Fibroblast of skin of abdomen (primary cell): ENCODE measurements at places on chromosomes 6 and 20.

DNA sequence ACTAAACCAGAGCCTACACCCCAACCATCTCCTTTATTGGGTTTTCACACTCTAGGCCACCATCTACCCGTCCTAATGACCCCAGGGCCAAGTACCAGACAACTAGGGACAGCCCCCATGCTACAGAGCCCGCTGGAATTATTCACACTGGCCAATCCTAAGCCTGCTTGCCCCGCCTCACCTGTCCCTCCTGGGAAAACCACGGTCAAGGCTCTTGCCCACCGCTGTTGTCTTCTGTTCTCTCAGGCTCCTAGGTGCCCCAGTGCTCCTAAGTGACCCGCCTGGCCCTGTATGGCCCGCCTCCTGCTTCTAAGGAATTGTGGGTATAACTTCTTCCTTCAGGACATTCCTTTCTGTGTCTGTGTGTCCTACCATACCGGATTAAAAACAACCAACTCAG is 453.4 kb downstream of the CD83 start:
- DNase-seq, result no peak

- DNase-seq, result peak; percentile 28
Measured at GRCh38 chr20:47691625-47692024, 93.7 kb downstream of the SULF2 start.

DNA sequence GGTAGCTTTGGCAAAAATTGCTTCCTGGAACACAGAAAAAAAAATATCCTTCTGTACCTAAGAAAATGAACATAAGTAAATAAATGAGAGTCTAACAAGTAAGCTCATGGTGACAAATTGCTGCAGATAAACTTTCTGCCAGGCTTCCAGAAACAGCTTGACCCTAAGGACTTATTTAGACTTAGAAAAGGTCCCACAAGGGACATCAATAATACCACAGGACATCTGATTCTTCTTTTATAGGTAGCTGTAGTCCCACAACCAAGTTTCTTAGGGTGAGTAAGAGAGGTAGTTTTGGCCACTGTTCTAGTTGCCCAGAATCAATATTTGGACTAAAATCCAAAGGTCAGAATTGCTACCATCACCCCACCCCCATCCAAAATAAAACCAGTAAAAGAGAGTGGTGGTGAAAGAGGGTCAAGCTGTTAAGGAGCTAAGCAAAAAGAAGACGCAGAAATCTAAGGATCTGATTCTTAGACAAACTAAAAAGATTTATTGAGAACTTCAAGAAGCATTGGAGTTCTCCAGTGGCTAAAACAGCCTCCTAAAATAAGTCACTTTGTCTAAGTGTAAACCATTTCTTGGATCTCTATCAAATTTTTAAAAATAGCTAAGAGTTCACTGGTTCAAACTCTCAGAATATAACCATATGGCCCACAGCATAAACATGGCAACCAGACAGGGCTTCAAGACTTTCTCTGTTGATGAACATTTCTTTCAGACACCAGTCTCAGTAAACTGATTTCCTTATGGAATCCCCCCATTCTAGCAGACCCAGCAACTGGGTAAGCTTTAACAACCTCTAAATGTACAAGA is 180.6 kb downstream of the PTPRK start:
- DNase-seq, result no peak

DNA sequence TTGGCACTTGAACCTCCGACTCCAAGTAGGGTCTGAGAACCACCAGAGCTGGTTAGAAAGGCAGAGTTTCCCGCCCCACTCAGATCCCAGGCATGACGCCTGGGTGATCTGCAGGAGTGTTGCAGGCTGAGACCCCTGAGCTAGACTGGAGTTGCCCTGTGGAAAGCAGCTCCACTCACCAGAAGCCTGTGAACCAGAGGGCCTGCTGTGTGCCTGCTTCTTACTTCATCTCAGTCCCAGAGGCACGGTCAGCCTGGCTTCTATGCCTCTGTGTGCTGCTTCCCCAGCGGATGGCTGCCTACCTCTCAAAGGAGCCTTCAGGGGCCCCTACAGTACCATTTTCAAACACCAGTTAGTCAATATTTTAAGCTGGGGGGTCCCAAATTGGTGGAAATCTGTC is 15.6 kb upstream of the CCN6 start:
- DNase-seq, result no peak
